HEK293T (cell line): ENCODE measurements at places on chromosomes 6 and 20.

GRCh38 chr20:37577981-37578380 is 50.3 kb upstream of the BLCAP start:
- DNase-seq = no peak

DNA sequence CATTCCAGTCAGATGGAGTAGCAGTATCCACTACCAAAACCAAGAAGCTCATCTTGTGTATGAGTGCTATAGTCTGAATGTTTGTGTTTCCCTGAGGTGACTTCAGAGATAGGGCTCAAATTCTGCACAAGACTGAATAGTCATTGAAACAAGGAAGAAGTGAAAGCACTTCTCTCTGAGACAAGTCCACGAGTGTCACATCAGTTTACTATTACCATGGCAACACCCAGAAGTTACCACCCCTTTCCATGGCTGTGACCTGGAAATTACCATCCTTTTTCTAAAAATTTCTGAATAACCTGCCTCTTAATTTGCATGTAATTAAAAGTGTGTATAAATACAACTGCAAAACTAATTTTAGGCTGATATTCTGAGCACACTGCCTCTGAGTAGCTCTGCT is 682.1 kb upstream of the ADGRB3 start:
- DNase-seq = no peak

DNA sequence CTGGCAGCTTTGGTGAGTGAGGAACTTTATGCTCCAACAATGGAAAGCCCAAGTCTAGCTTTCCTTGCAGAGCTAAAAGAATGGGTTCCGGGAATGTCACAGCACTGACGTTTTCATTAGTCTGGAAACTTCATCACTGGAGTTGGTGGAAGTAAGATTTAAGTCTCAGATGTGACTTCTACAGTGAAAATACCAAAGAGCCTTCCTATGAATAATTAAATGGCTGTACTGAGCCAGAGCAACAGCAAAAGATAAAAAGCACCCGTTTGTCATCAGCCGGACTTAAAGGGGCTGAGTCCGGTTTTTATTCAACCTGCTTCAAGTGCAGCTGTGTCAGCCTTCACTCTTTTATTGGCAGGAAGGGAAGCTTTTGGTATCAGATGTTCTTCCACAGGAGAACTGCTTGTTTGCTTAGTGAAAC is 46.5 kb upstream of the SHLD1 start:
- no peak for DNase-seq

DNA sequence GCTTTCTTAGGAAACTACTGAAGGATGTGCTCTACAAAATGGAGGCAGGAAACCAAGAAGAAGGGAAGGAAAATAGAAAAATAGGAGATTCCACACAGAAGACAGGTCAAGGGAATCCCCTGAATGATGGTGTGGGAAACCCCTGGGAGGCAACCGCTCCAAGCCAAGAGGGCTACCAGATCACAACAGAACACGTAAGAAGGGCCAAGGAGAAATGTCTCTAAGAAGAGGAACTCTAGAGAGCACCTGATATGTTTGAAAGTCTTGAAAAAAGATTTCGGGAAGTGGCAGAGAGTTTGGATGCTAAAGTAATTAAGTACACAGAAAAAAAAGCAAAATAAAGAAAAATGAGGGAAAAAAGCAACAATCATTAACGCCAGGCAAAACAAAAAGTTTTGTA is 7.1 kb downstream of the KIF13A start:
- DNase-seq = no peak

DNA sequence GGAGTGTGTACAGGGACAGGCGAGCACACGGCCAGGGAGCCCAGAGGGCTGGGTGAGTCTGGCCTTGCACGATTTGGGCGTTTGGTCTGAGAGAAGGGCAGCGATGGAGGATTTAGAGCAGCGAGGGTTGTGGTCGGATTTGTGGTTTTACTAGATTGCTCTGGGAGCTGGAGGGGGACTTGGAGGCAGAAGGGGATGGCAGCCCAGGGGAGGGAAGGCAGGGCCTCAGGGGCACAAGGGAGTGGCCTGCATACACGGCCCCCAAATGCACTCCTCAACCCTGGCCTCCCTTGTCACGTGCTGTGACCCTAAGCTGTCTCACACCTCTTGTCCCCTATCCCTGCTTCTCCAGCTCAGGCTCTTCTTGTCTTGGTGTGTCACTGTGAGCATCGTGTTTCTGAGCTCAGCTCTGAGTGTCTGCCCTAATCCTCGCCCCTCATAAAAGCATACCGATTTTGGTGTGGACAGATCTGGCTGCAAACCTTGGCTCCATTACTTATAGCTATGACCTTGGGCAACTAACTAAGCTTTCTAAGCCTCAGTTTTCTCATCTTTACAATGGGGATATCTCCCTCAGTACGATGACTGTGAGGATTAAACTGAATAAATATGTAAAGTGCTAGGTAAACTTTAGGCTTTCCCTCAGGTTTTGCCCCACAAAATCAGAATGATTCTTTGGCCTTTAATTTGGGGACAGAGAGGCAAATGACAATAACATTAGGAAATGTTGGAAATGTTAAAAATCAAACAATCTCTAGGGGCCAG is 120.1 kb upstream of the ARMC2 start:
- DNase-seq = no peak

GRCh38 chr6:2042956-2043648 is 202.3 kb downstream of the GMDS start:
- DNase-seq = no peak

DNA sequence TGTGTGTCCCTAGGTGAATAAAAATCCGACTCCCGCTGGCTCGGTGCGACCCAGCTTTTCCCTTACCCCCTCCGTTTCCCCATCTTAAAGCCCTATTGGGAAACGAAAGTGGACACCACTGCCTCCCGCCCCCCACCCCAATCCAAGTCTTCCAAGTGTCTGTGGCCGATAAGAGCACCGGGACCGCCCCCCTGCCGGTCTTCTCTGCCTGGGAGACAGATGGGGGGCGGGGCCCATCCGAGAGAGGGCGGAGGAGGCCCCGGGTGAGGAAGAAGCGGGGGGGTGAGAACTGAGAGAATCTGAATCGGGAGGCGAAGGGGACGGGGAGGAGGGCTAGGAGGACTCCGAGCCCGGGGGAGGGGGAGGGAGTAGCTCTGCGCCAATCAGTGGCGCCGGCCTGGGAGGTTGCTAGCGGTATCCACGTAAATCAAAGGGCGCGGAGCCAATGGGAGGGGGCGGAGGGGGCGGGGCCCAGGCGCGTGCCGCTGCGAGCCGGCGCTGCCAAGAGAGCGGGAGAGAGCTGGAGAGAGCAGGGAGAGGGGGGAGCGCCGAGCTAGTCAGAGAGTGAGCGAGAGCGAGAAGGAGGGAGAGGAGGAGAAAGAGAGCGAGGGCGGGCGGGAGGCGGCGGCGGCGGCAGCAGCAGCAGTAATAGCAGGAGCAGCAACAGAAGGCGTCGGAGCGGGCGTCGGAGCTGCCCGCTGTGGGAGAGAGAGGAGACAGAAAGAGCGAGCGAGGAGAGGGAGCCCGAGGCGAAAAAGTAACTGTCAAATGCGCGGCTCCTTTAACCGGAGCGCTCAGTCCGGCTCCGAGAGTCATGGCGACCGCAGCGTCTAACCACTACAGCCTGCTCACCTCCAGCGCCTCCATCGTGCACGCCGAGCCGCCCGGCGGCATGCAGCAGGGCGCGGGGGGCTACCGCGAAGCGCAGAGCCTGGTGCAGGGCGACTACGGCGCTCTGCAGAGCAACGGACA is at the start of gene POU3F2:
TSS of gene POU3F2 (plus strand) at position 515 of the 972 bp plus-strand sequence. CDS start at position 815, 300 bp downstream.
- peak; percentile 89 for DNase-seq

GRCh38 chr6:161444464-161444863 is 170.6 kb upstream of the AGPAT4 start:
- DNase-seq = no peak

GRCh38 chr6:11304946-11305345 is 72.5 kb upstream of the NEDD9 start:
- DNase-seq = no peak

GRCh38 chr20:33733654-33734576 is 2.1 kb downstream of the ZNF341 start:
- no peak for DNase-seq

DNA sequence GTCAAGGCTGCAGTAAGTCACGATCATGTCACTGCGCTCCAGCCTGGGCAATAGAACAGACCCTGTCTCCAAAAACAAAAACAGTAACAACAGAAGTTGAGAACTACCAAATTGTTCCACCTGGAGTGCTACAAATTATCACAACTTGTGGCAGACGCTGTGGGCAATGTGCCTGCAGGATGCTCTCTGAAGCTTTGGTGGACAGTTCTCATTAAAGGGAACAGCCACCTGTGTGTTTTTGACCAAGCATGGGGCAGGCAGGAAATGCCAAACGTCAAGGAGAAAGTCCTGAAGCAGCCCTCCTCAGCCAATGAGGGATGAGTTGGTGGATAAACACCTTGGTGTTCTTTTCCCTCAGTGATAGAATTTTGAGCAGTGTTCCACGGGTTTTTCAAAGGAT is 15.8 kb downstream of the COX4I2 start:
- DNase-seq = no peak

- no peak for DNase-seq
Measured at GRCh38 chr20:60341062-60341461, 382.8 kb downstream of the CDH26 start.

DNA sequence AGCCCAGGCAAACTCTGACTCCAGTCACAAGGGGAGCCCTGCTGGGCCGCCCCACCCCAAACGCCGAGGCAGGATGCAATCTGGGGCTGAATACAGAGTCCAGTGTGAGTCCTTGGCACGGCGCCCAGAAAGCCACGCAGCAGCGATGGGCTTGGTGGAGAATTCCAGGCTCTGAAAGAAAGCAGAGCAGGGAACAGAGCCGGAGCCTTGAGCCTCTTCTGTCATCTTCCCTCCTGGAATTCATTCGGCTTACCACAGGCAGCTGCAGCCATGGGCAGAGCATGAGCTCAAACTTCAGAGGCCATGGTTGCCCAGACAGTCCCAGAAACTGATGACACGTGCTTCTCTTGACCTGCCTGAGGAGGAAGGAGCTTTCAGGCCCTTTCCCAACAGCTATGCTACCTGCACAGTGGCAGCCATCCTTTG is 441.1 kb upstream of the JARID2 start:
- no peak for DNase-seq

GRCh38 chr6:44530209-44530909 is 142.9 kb downstream of the CDC5L start:
- no peak for DNase-seq

GRCh38 chr6:107618672-107619071 is 128.8 kb downstream of the SOBP start:
- no peak for DNase-seq

- DNase-seq = no peak
Measured at GRCh38 chr6:105774247-105774646, 311.9 kb upstream of the PRDM1 start.

DNA sequence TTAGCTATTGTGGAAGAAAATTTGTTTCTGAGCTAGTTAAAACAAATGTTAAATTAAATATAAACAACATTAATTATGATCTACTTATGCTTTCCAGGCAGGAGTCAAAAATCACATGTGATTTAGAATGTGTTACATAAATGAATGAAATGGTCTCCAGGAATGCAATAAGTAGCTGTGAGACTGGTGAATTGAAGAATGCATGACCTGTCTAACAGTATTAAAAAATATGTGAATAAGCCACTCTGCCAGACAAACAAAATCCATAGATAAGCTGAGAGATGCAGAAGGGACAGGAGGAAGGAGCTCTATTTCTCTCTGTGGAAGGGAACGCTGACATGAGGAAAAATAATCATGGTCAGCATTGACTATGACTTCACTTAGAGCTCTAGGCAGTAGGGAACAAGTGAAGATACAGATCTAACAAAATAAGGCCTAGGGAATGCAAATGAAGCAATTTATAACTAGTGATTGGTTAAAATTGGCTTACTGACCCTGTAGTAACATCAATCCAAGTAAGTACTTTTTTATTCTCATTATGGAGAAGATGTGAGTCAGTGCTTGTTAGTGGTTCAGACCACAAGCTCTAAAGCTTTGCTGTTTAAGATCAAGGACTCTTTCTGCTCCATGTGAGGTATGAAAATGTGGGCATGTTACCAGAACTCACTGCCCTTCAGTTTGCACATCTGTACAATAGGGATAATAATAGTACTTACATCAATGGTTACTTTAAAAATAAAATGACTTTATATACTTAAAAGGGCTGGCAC is 432.6 kb downstream of the MMUT start:
- no peak for DNase-seq

DNA sequence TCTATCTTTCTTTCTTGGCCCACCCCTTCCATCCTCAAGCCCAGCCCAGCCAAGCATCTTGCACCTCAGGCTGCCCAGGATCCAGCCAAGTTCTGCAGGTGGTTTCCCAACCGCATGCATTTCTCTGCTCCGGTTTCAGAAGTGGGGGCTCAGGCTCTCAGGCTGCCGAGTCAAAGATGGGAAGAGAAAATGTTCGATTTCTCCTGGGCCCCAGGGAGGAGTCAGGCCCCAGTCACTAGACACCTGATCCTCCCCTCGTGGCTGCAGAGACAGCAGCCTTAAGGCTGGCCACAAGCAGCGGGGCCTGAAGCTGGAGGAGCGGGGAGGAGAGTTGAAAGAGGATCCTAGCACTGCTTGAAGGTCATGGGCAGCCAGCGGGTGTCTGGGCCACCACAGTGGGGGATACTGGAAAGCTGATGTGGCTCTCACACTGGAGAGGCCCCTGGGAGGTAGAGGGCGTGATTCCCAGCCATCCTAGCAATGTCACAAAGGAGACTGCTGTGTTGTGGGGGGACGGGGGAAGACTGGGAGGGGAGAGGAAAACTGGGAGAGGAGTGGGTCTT is 42.2 kb upstream of the ZFAND3 start:
- DNase-seq = peak; percentile 46

DNA sequence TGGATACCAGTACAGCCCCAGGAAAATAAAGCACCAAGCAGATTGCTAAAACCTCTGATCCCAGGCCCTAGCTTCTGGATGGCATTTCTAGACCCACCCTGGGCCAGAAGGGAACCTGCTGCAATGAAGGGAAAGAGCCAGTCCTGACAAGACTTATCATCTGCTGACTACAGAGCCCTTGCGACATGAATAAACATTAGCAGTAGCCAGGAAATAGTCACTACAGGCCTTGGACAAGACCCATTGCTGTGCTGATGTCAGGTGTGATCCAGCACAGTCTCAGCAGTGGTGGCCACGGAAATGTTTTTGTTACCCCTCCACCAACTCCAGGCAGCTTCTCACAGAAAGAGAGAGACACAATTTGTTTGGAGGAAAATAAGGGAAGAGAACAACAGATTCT is 399.3 kb downstream of the HAO1 start:
- no peak for DNase-seq

GRCh38 chr6:6246544-6246943 is 73.9 kb downstream of the F13A1 start:
- DNase-seq = no peak

- DNase-seq = no peak
Measured at GRCh38 chr6:131937226-131937625, 13.9 kb downstream of the CCN2 start.

DNA sequence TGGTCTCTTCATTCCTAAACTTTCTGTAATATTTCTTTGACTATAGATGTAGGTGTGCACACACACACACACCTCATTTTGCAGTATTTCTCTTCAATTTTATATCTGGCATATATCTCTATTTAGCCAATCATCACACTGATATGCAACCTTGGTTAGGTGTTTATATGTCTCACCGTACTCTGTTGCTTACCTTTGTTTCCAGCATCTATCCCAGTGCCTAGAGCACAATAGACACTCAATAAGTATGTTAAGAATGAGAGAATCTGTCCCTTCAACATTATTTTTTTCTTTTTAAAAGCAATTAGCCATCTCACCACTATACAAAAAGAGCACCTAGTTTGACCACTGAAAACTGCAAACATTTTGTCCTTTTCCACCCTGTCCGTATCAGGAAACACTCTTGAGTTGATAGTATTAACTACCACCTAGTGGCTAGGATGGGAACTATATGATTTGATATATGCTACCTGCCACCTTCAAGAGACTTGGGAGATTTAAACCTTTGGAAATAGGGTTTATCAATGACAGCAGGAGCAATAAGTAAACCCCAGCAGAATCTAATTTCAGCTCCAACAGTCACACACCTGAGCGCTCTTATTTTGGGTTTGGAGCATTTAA is 48.7 kb upstream of the RSPO3 start:
- peak; percentile 36 for DNase-seq
